ENCODE measurements at places on chromosomes 12 and 14.
A peak's percentile ranks its signal among the peaks of the same experiment; 100 is the strongest.

DNA sequence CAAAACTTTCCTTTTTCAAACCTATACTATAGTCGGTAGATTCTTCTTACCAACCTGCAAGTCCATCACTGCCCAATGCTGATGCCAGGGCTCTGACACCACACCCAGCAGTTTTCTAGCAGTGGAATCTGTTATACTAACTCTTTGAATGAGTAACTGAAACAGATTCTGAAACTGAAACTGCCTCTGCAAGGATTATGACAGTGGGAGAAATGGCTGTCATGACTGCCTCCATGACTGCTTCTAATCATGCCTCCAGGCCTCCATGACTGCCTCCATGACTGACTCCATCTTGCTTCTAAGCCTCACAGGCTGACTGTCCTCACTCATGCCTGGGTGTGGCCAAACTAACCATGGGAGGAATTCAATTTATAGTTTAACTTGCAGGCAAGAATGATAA is 29.4 kb upstream of the OXA1L start:
- DNase-seq = peak; percentile 91

DNA sequence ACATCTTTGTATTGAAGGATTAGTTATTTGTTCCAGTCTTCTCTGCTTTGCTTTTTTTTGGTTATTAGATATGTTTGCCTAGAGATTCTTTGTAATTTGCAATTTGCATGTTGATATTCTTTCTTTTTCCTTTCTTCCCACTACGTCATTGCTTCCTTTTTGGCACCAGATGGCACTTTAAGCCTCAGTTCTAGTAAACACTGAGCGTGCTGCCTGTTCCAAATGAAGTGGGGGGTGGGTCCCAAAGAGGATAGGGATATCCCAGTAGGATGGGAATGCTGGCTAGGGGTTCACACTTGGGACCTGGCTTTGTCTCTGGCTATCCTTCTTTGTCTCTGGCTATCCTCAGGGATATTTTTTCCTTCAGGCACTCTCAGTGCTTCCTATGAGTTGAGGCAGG is 17.0 kb downstream of the EAPP start:
- DNase-seq = no peak

DNA sequence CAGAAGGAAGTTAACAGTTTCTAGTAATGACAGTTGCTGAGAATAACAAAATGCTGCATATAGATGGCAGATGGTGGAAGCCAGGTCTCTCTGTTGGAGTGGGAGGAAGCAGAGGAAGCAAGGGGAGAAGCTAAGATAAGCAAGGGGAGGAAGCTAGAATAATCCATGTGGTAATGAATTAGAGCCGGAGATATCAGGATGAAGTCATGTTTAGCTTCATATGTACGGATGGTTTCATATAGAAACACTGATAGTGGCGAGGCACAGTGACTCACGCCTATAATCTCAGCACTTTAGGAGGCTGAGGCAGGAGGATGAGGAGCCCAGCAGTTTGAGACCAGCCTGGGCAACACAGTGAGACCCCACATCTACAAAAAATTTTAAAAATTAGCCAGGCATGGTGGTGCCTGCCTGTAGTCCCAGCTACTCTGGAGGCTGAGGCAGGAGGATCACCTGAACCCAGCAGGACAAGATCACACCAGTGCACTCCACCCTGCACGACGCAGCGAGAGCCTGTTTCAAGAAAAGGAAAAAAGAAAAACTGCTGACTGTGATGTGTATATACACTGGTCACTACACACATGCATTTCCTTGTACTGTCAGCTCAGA is 49.2 kb downstream of the ANAPC7 start:
- DNase-seq = peak; percentile 17

DNA sequence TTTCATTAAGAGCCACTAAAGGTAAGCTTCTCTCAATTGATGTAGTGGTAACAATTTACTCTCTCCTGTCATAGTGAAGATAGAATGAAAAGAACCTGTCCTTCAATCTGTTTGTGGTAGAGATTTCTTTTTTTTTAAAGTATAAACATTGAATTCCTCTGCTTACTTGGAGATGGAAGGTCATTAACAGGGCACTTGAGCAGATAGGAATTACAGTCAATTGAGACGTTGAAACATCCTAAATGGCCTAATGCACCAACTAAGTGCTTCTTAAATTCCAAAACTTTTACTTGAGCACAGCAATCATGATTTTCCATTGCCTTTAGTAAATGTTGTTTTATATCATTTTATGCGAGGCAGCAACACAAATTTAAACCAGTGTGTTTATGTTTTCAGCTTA is 241.4 kb downstream of the FOXG1 start:
- DNase-seq = no peak

DNA sequence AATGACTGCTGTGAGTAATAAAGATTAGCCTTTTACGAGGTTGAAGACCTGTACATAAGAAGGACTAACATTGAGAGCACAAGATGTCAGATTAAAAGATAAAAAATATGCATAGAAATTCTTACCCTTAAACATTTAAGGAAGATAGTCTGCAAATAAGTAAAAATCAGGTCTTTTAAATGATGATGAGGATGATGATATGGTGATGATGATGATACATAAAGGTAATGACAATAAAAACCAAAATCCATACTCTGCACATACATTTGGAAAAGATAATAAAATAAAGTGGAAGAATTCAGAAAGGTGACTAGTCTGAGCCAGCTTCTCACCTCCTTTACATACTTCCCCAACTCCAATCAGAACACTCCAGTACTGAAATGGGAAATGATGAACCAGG is 124.5 kb downstream of the PTCSC3 start:
- no peak for DNase-seq

- DNase-seq = no peak
These were observed 250.5 kb downstream of the ZFP36L1 start for GRCh38 chr14:68542346-68542745.

DNA sequence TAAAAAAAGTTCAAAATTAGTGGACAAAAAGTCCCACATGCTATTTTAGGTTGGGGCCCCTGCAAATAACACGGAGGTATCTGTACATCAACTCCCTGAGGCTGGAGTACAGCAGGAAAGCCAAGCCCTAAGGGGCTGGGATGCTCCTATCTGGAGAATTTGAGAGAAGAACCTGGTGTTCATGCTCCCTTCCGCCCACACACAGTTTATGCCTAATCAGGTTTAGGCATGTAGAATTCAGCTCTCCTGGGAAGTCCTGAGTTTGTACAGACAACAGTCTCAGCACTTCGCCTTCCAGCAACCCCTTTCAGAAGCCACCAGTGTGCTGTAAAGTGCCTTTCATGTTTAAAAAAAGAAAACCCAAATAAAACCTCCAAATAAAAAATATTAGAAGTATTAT is 237.3 kb upstream of the GRIP1 start:
- DNase-seq = no peak

DNA sequence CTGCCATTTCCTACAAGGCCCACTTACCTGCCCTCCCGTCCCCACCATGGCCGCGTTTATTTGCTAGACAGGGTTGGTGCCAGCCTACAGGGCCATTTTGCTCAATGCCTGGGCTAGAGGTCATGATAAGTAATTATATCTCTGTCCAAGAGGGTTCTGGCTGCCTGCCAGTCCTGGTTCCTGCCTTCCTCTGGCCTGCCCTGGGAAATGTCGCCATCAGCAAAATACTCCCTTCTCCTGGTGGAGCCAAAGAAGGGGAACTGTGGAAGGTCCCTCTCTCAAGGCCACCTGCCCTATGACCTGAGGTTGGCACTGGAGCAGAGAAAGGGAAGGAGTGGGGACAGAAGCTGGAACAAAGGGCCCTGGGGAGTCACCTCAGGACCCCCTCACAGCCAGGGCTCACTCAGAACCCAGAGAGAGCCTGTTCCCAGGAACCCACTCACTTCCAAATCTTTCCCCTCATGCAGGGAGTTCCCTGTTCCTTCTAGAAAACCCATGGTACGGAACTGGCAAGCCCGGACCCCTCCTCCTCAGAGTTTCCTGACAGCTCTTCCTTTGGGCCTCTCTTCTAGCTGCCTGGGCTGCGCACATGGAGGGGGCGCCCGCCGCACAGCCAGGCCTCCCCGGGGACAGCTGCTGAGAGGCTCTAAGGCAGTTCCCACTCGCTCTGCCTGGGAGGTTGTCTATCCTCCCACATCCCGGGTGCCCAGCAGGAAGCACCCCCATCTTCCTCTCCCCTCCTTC is 280.5 kb downstream of the DPF3 start:
- DNase-seq = no peak

DNA sequence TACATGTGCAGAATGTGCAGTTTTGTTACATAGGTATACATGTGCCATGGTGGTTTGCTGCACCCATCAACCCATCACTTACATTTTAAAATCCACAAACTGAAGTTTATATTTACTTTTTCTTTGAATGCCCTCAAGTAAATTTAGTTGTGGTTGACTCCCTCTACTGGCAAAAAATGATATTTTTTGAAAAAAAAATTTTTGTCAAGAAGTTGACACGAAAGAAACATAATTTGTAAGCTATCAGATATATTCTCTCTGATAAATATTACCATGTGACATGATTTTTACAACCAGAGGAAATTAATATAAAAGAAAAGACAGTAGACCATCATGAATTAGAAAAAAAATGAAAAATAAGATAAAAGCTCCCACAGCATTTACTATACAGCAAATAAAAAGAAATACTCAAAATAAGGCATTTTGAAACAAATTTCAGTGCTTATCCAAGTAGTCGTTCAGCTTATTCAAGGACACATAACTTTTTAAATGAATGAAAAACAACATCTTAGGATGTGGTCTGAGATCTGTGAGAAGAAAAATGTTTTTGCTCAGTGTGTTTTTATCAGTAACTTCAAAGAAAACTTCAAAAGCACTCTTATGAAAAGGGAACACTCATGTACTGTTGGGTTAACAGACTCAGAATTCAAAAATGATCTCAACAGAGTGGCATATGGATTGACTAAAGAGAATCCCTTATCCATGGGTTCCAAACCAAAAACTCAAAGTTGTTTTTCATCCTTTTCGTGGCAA is 30.0 kb upstream of the GRIP1 start:
- peak; percentile 2 for DNase-seq
